ENCODE measurements at places on chromosomes 3 and 15.

GRCh38 chr15:78749831-78750230 lies 61.4 kb downstream of the ADAMTS7 start:
- no peak for DNase-seq

- DNase-seq = no peak
These were observed 53.8 kb downstream of the SAMMSON start for GRCh38 chr3:70053293-70053692.

- DNase-seq = no peak
These were observed 949 bp upstream of the RFC4 start for GRCh38 chr3:186807231-186807630.

GRCh38 chr3:172129850-172130716 lies 90.7 kb downstream of the FNDC3B start:
- DNase-seq = no peak

GRCh38 chr15:52255008-52255407 lies 40.6 kb downstream of the MYO5C start:
- no peak for DNase-seq

GRCh38 chr15:67504056-67504455 lies 16.9 kb upstream of the C15orf61 start:
- no peak for DNase-seq
